ENCODE measurements at places on chromosomes 7 and 10.

GRCh38 chr7:71871446-71871845 lies 540.7 kb downstream of the CALN1 start:
- DNase-seq, result no peak

GRCh38 chr10:4260483-4261124 lies 475.6 kb upstream of the KLF6 start:
- DNase-seq, result no peak

DNA sequence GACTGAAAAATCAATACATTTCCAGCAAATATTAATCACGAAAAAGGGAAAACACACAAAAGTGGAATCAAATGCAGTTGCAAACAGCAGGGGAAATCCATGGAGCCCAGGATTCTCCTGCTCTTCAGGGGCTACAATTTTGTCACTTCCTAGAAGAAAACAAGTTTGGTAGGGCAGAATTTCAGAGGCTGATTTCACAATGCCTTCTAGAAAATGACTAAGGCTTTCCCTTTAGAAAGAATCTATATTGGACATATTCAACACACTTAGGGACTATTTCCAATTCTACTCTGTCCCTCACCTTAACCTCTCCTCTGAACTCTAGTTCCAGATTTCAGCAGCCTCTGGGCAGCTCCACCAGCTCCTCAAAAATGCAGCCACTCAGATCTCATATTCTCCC lies 111.3 kb downstream of the HECTD2 start:
- no peak for DNase-seq

- DNase-seq, result no peak
Observed at GRCh38 chr7:137343281-137343841, at the start of gene PTN. PTN (minus strand) TSS chr7:137343733; CDS start chr7:137254973, 88,760 bp downstream.

DNA sequence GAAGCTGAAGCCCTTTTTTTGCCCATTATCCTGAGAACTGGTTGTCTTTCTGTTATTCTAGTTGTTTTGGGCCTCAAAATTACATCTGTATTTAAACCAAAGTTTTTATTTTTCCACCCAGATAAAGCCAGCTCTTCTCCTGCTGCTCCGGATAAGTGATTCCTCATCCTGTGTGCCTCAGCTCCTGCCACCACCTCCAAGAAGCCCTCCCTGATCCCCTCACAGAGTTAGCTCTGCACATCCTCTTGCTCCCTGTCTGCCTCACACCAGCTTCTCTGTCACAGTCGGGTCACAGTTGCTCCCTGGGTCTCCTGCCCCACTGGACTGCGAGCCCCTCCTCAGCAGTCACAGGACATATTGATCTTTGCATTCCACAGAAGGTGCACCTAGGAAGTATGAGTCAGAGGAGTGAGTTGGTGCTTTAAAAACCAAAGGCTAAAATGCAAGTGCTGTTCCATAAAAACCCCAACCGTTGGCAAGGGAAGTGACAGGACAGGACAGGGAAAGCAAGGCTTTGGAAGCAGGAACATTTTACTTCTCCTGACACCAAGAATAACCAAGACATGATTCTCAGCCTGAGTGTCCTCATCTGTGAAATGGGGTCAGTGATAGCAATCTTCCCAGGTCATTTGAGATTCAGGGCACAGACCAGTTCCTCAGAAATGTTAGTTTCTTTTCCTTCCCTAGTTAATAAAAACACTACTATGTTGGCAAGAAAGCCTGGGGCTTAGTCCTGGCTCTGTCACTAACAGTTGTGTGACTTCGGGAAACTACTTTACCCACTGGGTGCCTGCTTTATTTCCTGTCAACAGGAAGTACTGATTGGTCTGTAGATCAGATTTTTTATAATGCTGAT lies 36.5 kb upstream of the EEPD1 start:
- DNase-seq, result no peak

GRCh38 chr7:32462451-32462850 lies 27.7 kb downstream of the LSM5 start:
- DNase-seq, result no peak

DNA sequence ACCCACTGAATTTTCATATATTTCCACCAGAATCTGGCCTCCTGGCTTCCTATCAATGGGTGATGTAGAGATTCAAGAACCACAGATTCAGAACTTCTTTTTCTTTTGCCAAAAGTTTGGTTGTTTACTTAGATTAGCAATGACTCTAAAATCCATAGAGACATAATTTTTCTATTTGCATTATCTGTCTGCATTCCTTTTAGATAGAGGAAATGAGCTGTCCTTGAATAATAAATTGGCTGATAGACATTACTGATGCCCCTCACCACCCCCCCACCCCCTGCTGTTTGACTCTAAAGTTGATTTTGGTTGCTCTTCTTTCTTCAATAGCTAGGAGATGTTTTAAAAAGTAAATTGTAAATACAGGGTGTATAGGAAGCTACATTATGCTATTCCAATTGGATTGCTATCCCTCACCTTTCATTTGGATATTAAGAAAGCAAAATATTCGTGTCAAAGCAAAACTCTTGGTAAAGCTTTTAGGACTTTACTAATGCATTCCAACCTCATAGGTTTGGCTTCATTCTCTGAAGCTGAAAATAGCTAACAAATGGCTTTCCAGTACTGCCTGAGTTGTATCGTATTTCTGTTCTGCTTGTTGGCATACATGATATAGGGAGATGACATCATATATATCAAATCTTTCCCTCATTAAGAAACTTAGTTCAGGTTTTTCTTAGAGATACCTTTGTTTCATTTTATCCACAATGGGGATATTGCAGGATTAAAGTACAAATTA lies 606.0 kb downstream of the ARL4A start:
- DNase-seq, result no peak

DNA sequence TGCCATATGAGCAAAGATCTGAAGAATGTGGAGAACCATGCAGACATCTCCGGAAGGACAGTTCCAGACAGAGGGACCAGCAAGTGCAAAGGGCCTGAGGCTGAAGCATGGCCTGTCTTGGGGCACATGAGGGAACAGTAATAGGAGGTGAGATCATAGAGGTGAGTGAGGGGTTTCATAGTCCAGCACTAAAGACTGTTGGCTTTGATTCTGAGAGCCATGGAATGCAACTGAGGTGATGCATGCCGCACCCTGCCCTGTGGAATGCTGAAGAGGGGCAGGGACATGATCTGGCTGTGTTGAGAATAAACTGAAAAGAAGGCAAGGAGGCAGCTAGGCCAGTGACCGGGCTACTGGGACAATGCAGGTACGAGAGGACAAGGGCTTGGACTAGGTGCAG lies 253.1 kb upstream of the KLF14 start:
- no peak for DNase-seq

DNA sequence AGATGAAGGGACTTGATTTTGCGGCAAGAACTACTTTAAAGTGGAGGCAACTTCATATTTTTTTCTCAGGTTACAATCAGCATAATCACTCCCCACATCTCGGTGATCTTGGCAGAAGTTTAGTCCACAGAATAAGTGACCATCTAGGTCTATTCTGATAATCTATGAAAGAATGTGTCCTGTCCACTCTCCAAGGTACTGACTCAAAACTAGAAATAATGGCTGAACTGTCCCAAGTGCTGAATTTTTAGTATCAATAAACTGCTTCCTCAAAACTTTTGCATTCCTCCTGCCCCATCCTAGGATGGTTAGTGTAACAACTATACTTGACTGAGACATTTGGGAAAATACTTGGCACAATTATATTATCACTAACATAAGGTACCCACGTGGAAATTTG lies 10.9 kb upstream of the CHRM2 start:
- no peak for DNase-seq

GRCh38 chr7:26198133-26198780 lies 2.3 kb downstream of the HNRNPA2B1 start:
- DNase-seq, result no peak

DNA sequence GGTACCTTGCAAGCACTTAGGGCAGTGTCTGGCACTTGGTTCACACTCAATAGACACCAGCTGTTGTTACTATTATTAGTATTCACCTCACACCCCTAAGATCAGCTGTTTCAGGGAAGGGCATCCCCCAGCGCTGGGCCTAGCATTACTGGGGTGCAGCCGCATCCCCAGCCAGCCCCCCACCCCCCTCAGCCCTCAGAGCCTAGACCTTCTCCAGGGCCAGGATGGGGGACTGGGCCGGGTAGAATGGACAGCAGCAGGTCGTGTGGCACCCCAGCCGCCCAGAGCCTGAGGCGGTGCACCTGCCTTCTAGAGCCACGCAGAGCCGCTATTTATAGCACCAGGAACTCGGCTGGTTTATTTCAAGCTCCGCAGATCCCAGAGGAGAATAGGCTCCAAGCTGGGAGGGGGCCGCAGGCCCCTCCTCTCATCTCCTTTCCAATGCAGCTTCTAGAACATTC lies 60.5 kb downstream of the GTF2IRD1 start:
- DNase-seq, result no peak

DNA sequence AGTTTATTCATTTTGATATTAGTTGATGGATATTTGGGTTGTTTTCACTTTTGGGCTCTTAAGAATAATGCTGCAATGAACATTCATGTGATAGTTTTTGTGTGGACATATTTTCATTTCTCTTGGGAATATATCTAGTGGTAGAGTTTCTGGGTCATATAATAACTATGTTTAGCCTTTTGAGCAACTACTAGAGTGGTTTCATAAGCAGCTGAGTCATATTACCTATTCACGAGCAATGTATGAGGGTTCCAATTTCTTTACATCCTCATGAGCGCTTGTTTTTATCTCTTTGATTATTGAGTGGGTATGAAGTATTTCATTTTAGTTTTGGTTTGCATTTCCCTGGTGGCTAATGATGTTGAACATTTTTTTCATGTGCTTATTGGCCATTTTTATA lies 182.6 kb downstream of the PON1 start:
- DNase-seq, result no peak

DNA sequence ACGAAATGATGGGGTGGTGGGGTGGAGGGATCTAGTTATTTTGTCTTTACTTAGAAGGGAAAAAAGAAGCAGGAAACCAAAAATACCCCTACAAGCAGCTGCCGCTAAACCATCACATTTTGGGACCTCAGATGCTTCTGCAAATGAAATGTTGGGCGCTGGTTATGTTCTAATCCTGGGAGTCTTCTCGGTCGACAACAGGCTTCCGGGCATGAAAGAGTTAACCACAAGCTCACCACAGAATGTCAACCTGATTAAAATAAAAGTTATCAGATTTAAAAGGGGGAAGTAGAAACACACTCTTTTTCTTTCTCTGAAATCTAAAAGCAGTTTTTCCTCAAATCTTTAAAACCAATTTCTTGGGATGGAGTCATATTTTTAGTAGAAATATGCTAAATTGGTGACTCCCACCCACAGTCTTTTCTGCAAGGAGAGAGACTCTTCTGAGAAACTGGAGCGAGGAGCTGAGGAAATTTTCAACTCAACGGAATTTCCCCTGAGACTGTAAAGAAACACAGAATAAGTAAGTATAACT lies 16.8 kb downstream of the IL2RA start:
- no peak for DNase-seq

- DNase-seq, result no peak
Observed at GRCh38 chr7:155850766-155851678, 38.8 kb upstream of the SHH start.

GRCh38 chr7:77975672-77976480 lies 177.3 kb downstream of the PHTF2 start:
- no peak for DNase-seq

DNA sequence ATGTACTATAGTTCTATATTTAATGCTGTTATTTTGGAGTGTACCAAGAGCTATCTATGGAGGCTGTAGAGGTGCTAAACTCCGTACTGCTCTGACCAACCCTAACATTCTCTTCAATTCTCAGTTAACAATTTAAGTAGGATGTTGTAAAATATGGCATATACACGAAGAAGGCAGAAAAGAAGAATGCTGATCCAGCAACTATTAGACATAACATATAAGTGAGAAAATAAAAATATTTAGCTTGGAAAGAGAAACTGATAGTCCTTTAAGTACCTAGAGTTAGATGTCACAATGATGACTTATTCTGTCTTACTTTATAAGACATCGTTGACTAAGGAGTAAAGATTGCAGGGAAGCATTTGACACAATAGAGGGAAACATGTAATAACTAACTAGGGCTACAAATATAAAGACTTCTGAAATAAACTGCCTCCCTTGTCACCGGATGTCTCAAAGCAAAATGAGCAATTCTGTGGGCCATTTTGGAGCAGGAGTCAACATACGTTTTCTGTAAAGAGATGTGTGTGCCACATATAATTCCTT lies 159.5 kb downstream of the CPEB3 start:
- no peak for DNase-seq

DNA sequence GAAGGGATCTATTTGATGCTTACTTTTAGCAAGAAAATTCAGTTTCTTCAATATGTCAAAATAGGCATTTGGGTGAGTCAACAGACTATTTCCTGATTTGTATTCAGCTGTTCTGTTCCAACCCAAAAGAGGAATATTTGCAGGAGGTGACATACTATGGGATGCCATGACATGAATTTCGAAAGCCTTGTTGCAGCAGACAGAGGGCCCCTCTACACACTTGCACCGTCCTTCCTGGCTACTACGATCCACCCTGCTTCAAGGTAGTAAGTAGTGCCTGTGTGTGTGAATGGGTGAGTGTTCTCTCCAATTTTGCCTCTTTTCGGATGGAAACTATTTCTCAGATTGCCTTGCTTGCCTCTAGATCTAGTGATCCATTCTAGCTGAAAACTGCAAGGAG lies 413.0 kb upstream of the ADARB2 start:
- DNase-seq, result no peak

DNA sequence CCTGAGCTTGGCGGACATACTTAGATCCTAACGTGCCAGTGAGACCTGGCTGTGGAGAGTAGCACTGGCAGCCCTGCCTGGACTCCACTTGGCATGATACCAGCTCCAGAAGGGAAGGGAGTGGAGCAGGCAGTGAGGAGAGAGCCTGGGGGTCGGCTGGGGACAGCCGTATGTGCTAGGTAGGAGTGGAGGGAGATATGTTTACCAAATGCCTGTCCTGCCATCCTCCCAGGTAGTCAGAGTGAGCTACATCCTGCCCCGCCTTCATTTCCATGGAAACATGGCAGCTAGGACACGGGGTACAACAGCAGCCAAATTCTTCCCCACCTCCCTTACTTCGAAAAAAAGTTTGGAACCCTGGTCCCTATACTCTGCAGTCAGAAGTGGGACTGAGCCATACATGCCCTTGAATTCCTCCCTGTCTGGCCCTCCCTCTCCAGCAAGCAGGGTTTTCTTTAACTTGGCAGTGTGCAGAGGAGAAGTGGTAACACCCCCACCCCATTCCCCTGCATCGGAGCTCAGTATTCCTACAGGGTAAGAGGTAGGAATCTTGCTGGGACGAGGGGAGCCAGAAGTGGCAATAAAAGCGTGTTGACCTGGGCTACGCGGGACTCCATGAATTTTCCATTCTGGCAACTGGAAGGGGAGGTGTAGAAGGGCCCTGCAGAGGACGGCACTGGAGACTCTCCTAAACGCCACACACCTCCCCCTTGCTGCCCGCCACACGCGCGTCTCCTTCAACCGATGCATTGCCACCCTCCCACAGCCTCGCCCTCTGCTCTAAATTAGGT lies 20.0 kb upstream of the SMO start:
- DNase-seq, result no peak

DNA sequence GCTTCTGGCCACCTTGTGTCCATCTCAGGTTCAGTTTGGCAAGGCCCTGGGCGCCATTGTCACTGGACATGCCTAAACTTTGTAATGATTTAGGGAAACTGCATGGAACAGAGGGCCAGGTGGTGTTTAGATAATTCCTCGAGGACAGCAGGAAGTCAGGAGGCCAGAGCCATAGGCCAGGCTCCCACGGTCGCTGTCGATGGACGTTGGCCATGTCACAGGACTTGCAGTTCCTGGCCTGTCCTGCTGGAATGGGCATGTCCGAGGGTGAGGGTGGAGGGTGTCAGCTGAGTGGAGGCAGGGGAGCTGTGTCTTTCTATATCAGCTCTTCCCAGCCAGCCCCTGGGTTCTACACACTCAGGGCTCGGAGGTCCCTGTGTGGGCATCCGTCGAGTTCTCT lies 107.9 kb upstream of the MACROH2A2 start:
- no peak for DNase-seq

Data from stimulated activated CD4-positive, alpha-beta T cell treated with anti-CD3 and anti-CD28 coated beads, Interleukin-1b, Interleukin-23, amount 100 ng/mL, for 24 hours (primary cell).